ENCODE measurements at places on chromosomes 5 and 9.

DNA sequence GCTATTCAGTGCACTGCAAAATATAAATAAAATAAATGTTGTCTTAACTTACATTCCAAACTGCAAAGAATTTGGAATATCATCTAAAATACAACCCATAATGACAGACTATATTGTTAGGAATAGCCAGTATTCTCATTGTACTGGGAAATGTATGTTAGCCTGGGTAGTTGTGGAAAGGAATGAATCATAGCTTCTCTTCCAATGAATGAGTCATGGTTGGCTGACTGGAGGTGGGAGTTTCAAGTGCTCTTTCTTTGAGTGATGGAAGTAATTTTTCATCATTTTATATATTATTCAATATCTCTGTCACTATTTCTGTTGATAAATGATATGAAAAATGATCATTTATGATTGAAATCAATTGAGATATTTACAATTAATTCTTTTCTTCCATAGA, 158.6 kb upstream of the ARRDC3 start:
- no peak for DNase-seq

DNA sequence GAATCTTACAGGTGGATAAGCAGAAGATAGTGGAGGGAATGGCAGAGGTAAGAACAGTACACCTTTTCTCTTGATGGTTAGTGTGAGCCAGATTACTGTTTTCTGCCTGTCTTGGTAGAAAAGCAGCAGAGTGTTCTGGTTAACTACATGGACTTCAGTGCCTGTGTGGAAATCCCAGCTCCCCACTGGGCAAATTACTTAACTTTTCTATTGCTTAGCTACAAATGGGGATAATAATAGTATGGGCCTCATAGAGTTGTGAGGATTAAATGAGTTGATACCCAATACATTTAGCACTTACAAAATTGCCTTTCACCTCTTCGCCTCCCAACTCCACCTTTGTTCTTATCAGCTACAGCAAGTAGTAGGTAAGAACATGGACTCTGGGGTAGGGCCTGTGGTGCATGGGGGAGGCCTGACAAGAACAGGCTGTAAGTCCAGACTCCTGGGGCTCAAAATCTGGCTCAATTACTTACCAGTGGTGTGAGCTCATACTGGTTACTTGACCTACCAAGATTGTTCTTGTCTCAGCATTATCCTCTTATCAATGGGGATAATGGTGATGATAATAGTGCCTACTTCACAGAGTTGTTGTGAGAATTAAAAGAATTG, 125.1 kb downstream of the LIFR start:
- DNase-seq: no peak

DNA sequence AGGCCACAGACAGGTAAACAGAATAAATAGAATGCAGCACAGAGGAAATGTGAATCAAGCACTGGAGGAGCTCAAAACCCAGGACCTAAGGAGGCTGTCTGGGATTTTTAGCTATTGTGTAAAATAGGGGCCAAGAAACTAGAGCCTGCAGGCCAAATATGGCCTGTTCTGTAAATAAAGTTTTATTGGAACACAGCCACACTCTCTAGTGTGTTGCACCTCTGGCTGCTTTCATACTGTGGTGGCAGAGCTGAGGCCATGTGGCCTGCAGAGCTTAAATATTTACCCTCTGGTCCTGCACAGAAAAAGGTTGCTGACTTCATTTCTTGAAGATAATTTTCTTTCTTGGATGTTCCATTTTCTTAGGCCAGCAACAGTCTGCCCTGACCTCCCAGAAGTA, 136.4 kb downstream of the WDR41 start:
- DNase-seq: no peak

DNA sequence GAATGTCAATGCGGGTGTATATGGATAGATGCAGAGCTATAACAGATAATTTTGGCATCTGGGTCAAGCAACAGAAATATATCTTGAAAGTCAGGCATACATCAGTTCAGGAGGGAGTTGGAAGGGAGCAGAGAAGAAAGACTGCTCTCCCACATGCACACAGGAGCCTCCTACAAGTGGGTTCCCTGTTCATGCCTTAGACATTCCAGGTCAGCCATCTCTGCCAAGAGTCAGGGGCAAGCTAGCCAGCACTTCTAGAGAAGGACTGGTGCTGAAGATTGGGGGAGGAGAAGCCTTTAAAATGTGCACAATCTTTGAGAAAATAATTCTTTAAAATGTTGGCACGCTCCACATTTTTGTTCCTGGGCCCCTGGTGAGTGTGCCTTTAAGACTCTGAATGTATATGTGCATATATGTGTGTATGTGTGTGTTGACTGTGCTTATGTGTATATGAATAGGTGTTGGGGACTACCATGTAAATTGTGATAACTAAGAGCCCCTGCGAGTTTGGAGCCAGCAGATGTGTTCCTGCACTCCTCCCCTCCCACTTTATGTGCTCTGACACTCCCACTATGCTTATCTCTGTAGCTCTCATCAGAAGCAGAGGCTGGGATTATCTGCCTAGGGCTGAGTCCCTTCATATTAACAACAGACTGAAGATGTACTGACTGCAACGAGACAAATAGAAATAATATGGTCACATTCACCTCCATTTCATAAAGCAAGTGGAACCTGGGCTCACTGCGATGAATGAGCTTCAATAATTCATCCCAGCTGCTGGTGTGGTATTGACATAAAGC, 21.5 kb upstream of the DELE1 start:
- no peak for DNase-seq

- DNase-seq: peak; percentile 32
Observed at GRCh38 chr5:35668794-35669193, 51.1 kb downstream of the SPEF2 start.

- no peak for DNase-seq
Observed at GRCh38 chr9:28270156-28270555, 696.9 kb upstream of the C9orf72 start.

GRCh38 chr9:105425816-105426433, 21.9 kb upstream of the FSD1L start:
- DNase-seq: peak; percentile 43

DNA sequence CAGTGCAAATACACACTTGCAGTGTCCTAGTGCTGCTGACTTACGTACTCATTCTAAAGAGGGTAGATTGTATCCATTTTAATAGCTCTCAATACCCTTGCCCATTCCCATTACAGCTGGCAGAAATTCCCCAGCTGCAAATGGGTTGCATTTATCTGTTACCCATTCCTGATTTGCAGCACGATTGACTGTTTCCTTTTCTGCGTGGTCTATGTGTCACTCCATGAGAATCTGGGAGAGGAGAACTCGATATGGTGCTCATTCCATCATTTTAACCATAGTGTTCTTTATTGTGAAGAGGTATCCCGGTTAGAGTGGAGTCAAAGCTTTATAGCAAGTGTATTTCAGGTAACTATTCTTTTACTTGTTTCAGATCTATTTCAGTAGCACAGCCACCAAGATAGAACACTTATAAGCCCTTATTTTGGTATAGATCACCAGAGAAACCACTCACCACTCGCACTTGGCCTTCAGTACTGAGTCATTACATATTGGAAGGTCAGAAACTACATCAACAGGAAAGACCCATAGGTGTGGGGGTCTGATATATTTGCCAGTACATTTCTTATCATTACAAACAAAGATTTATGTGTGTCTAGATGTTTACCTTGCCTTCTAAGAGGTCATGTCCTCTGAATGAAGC, 139.5 kb downstream of the MUSK start:
- no peak for DNase-seq

- no peak for DNase-seq
Observed at GRCh38 chr5:112640546-112640945, 97.1 kb upstream of the APC start.

- DNase-seq: no peak
Observed at GRCh38 chr5:140055152-140055551, 12.1 kb upstream of the NRG2 start.

DNA sequence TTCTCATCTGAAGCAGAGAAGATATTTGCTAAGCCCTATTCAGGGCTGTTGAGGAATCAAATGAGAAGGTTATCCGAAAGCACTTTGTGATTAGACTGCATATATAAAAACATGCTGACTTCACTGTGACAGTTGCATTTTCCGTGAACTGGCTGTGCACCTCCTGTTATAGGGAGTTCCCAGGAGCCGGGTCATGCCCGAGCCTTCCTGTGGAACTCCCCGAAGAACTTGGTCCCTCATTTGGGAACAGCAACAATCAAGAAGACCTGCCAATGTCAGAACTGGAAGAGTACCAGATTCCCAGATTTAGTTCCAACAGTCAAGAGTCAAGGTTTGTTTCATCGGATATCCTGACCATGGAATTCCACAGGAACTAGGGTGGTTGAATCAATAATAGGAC, 130.4 kb upstream of the RAI14 start:
- no peak for DNase-seq

DNA sequence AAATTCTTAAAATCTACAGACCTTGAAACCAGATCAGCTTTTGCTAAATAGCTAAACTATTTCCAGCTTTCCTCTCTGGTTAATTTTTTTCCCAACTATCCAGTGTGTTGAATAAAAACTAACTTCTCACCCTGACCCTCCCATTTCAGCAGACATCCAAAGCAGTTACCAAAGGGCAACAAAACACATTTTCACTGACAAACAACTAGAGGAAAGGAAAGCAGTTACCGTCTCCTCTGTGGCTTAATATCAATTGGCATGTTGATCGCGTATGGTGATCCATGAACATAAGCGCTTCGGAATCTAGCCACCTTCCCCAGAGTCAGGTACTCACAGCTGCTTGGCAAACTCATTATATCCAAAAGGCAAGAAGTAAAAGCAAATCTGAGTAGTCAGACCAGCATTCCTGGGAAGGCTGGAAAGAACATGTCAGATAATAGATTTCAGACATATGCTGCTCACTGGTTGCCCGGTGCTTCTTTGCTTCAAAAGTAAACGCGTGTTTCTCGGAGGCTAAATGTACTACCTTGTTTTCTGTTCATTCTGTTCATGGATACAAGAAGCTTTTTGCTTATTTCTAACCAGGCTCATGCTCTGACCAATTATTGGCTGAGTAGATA, 463.4 kb downstream of the PDE4D start:
- DNase-seq: no peak

GRCh38 chr9:90018688-90019087, 413.9 kb downstream of the GADD45G start:
- DNase-seq: no peak

DNA sequence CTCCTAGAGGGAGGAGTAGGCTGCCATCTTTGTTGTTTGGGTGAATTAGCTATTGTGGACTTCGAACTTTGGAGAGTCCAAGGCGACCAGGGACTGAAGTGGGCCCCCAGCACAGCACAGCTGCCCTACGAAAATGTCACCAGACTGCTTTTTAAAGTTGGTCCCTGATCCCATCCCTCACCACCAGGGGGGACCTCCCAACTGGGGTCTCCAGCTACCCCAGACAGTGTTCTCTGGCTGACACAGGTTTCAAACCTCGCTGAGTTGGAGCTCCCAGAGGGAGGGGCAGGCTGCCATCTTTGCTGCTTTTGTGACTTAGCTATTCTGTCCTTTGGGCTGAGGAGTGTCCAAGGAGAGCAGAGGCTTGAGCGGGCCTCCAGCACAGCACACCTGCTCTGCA, 45.7 kb upstream of the ADRB2 start:
- DNase-seq: no peak

DNA sequence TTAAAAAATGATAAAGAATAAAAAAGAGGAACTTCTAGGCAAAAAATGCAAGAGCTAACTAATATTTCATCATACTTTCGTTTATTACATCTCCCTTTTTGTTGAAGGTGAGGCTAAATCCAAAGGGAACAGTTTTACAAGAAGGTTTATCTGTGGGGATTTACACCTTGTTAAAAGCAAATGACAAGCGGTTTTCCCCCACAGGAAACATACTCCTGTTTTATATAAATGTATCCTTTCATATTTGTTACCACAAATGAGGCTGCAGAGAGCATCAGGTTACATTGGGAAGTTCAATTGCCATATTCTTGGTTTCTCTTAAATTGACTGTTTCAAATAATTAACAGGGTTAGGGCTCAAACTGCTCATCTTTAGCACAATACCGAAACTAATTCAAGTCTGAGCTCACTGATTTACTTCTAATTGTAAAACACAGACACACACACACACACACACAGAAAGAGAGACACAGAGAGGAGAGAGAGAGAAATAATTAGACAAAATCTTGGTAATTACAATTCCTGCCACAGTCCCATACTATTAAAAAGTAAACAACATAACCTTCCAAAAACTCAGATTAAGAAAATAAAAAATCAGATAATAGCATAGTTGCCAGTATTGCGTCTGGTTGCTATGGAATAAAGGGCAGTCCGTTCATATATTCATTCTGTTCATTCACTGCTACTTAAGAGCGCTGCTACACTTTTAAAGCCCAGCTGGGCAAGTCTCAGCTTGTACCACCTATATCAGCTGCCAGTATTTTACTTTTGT, 17.1 kb downstream of the RFX3 start:
- DNase-seq: no peak

DNA sequence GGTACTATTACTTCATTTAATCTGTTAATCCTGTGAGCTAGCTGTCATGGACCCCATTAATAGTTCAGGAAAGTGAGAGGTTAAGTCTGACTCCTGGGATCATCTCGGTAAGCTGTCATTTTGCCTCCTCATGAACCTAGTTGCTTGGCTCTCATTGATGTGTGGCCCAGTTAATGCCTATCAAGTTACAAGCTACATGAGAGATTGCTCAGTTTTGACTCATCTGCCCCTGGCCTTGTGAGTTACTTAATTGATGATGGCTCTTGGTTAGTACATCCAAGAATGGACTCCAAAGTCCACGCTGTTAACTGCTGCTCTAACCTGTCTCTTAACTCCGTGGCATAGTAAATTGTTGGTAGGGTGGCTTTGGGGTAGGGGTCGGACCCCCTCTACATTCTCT, 23.9 kb downstream of the LARP1 start:
- no peak for DNase-seq

DNA sequence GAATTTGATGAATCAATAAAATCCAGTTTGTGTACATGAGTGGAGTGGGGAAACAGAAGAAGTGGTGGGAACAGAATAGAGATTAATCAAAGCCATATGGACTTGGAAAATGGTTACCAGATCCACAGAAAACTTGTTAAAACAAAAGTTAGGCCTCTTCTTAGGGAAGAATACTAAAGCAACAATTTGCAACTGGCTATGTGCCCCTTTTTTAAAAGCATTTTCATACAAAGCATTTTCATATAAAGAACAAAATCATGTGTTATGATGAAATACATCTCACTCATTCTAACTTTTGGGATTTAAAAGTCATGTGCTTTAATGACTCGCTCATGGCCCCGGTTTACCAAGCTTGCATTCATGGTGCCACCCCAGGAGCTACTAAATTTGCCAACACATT, 276.9 kb downstream of the EFNA5 start:
- DNase-seq: no peak

DNA sequence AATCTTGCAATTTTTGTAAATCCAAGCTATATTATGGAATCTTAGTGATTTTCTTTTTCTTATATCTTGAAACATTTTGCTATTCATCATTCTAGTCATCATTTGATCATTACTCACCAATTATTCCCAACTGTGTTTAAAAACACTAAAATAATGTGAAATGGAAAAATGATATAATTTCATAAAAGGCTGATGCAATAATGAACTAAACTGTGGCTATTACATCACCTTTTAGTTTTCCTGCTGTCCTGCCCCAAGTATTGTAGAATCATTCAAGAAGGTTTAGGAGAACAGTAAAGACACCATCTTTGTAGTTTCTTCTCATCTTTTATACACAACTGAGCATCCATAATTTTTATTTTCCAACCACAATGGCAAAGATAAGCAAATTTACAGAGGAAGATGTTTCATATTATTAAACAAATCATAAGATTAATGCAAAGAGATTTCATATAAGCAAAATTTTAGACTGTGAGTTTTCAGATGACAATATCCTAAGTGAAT, 431.0 kb upstream of the SLC30A5 start:
- no peak for DNase-seq
